ENCODE measurements at places on chromosomes 12 and 14.

GRCh38 chr14:93977790-93978581 is 1.6 kb upstream of the ASB2 start:
- no peak for DNase-seq

DNA sequence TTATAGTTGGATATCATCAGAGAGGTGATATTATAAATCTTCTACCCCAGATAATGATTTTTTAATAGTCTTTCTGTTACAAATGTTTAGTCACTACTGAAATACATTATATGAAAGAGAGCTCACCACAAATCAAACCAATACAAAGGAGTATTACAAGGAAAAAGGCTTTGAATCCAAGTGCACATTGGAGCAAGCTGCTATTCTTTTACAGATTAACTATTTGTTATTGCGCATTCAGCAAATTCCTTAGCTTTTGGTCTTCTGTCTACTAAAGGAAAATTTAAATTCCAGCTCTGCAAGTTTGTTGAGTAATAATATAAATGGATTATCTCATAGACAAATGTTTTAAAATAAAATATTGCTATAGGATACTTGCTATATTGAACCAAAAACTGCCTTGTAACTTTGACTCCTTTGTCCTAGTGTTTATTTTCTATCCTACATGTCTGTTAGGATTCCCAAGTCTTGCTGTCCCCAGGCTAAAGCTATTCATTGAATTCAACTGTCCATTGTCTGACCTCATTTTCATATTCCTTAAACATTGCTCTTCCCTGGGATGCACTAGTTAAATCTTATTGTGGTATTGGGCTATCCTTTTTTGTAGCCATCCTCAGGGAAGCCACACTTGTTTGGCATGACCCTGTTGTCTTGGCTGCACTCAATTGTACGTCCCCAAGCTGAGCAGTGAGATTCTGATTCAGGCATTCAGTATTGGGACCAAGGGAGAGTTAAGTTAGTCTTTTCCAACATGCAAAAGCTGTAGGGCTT is 41.5 kb downstream of the PDE3A start:
- no peak for DNase-seq

GRCh38 chr14:103133210-103134140 is 10.2 kb downstream of the TNFAIP2 start:
- no peak for DNase-seq

GRCh38 chr14:104819361-104819781 is 18.5 kb downstream of the ZBTB42 start:
- no peak for DNase-seq

DNA sequence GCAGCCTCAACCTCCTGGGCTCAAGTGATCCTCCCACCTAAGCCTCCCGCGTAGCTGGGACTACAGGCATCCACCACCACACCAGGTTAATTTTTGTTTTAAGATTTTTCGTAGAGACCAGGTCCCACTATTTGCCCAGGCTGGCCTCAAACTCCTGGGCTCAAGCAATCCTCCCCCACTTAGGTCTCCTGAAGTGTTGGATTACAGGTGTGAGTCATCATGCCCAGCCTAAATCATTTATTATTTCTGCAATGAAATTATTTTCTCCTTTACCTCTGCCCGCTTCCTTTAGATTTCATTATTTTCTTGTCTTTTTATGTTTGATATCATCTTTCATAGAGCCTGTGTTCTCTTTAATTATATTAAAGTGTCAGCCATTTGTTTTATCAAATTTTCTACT is 165.2 kb upstream of the OTX2 start:
- DNase-seq: no peak

DNA sequence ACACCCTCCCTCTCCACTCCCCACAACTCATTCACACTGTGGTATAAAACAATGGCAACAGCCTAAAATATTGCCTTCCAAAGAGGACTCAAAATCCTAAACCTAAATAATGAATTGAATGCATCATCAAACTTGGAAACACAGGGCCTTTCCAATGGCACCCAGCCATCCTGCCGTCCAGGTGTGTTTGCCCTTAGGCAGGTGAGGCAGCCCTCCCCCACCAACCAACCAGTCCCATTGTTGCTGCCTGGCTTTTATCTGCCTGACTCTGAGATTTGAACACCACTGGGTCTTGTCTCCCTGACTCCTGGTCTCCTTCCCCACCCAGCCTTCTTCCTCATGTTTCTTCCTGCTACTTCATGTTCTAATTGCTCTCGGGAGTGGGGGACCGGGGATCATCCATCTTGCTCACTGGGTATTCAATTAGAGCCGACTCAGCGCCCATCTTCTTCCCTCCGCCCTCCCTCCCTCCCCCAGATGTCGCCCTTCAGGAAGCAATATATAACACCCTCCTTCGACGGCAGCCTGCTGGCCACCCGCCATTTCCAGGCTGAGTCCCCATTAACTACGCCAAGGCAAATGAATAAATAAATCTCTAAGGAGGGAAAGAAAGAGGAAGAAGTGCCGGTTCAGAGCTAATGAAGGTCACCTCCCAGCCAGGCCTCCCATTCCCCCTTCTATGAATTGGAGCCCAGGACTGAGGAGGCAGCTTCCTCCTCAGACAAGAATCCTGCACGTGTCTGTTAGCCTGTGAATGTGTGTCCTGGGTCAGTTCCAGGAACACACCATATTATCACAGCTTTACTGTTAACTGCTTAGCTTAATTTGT is 36.3 kb upstream of the NTF3 start:
- peak; percentile 23 for DNase-seq

- no peak for DNase-seq
Measured at GRCh38 chr12:56208006-56208405, 13.7 kb downstream of the RNF41 start.

DNA sequence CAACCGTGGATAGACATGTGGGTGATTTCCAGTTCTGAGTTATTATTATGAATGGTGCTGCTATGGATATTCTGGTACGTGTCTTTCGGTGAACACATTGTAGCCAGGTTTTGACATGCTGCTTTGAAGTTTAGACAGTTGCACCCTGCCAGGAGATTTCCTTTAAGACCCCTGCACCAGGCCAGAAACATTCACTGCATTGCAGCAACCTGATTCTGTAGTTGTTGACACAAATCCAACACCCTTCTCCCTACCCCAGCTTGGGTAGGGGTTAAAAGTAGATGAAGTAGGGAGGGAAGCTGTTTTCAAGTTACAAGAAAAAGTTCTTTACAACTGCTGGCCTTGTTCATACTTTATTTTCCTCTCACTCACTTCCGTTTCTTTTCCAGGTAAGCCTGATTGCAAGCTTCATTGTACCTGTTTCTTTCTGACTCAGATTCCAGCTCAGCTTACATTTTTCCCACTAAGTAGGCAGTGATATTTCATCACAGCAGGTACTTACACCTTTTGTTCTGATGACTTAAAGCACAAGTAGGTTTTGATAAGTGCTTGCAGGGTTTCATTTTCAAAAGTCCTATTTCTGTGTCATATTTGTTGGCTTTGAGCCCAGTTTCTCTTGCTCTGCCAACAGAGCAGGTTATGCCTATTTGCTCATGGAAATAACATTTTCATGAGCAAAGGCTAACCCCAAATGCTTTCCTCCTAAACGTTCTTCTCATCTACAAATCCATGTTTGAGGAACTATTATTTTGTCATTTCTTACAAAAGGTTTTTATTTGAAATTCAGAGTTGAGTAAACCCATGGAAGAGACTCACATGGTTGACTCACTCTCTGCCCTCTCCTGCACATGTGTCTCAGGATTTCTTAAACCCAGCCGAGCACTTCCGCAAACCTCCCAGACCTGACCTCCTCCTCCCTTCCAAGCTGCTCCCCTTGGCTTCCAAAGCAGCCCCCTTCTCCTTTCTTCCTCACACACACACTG is 12.1 kb upstream of the LTA4H start:
- no peak for DNase-seq

GRCh38 chr12:131913666-131914065 is 15.4 kb upstream of the PUS1 start:
- no peak for DNase-seq

GRCh38 chr14:92568621-92569479 is 55.3 kb downstream of the RIN3 start:
- DNase-seq: no peak

DNA sequence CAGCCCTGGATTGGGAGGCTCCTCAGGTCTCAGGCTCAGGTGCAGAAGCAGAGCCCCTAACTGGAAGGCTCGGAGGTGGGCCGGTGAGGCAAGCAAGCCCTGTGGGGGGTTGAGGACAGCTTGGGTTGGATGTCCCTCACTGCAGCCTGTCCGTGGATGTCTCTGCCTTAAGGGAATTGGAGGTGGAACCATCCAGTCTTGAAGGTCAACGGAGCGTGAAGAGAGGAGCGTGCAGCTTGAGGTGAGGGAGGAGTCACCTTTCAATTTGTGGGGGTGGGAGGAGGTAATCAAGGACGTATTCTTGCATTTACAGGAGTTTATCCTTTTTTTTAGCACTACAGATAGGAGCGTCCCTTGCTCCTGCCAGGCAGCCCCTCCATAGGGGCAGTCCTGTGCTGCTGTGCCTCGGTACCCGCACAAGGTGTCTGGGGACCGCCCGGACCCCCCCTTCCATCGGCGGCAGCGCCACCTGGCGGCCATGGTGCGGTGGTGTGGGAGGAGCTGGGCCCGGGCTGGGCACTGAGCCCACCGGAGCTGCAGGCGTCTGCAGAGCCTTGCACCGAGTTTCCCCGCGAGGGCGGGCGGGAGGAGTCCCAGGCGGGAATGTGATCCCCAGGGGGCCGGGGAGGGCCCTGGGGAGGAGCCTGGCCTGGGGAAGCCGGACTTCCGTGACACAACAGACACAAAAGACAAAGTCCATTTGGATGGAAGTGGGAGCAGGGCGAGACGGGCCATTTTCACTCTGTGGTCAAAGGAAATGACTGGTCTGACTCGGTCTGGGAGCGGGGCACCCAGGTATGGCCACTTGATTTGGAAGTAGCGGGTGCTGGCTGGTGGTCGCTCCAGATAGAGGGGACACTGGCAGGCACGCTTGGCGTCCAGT is 864 bp downstream of the DNAJC22 start:
- DNase-seq: peak; percentile 79

- DNase-seq: no peak
Measured at GRCh38 chr14:47626151-47627035, 49.0 kb downstream of the MDGA2 start.

- DNase-seq: no peak
Measured at GRCh38 chr12:84077679-84078078, 834.9 kb downstream of the SLC6A15 start.

GRCh38 chr14:100972118-100972897 is 68.8 kb upstream of the RTL1 start:
- DNase-seq: no peak

- DNase-seq: no peak
Measured at GRCh38 chr14:81555684-81556083, 22.0 kb upstream of the SEL1L start.

DNA sequence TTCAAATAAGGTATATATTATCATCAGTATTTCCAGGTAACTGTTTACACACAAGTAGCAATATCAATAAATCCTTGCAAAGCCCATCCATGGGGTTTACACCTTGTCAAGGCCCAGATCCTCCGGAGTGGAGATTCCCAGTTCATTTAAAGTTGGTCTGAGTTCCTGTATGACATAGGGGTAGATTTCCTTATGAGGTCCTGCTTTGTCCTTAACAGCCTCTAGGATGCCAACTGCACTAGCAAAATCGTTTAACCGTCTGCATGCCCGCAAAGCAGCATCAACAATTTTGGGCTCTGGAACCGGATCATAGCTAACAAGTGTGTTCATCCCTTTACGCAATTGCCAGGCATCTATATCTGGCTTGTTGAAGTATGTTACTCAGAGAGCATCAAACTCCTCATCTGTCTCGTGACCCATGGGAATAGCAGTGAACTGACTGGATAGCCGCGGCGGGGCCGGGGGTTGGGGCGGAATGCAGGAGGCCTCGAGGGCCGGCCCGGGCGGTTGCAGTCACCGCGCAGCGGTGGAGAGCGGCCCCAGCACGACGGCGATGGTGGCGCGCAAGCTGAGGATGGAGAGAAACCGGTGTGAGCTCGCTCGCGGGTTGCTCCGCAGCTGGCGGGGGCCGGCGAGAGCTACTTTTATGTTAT is 30.6 kb upstream of the FBXO34 start:
- no peak for DNase-seq

GRCh38 chr12:75560167-75560566 is 48.8 kb upstream of the KRR1 start:
- no peak for DNase-seq

- no peak for DNase-seq
Measured at GRCh38 chr12:109797905-109798669, 35.1 kb downstream of the TRPV4 start.

- DNase-seq: no peak
Measured at GRCh38 chr12:105523164-105524057, 192.9 kb downstream of the C12orf75 start.

GRCh38 chr14:70078329-70078728 is 110.4 kb downstream of the SLC8A3 start:
- DNase-seq: no peak

DNA sequence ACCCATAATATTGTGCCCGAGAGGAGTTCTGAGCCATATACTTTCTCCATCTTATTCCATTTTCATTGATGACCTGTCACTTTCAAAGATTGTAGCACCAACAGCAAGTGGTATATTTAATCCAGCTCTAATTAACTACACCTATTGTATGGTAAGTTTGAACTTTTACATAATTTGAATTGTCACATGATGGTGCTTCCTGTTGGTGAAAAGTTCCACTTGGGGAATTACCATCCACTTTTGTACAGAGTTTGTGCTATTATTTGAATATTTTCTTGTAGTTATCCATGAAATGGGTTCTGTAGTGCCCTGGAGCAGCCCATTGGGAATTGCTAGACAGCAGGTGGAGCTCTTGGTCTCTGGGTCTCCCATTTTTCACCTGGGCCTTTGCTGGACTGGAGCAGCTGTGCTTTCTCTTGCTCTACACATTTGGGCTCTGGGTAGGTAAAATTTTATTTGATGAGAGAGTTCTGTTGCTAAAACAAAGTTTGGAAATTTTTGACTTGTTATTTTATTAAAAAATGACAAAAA is 3.0 kb downstream of the SMCO3 start:
- no peak for DNase-seq

- no peak for DNase-seq
Measured at GRCh38 chr12:53998110-53998899, 1.7 kb upstream of the HOXC9 start.

DNA sequence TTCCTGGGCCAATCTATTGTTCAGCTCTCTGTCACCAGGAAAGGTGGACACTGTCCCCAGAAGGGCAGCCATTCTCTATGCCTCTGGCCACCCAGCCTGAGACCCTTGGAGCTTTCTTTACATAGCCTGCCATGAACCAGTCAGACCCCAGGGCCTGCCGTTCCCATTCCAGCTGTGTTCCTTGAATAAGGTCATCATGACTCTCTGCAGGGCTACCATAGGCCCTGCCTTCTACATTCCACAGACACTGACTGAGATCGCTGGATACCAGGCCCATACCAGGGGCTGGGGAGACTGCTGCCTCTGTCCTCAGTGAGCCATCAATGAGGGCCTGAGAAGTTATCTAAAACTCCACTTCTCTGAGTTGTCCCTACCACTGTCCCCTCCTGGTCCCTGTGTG is 75.5 kb downstream of the SYNE3 start:
- no peak for DNase-seq

GRCh38 chr12:66491853-66492252 is 187.0 kb downstream of the GRIP1 start:
- no peak for DNase-seq
